ENCODE measurements at places on chromosomes 3 and 15. TPM values are rescaled to one million over a fixed set of nuclear protein-coding genes. Genes with fewer than 3 reads are reported as not detected.
A peak's percentile ranks its signal among the peaks of the same experiment; 100 is the strongest.

- no peak for DNase-seq
Observed at GRCh38 chr3:186989429-186989828, 59.1 kb downstream of the ST6GAL1 start.

- no peak for DNase-seq
Observed at GRCh38 chr15:57541271-57541670, 50.4 kb upstream of the MYZAP start.

DNA sequence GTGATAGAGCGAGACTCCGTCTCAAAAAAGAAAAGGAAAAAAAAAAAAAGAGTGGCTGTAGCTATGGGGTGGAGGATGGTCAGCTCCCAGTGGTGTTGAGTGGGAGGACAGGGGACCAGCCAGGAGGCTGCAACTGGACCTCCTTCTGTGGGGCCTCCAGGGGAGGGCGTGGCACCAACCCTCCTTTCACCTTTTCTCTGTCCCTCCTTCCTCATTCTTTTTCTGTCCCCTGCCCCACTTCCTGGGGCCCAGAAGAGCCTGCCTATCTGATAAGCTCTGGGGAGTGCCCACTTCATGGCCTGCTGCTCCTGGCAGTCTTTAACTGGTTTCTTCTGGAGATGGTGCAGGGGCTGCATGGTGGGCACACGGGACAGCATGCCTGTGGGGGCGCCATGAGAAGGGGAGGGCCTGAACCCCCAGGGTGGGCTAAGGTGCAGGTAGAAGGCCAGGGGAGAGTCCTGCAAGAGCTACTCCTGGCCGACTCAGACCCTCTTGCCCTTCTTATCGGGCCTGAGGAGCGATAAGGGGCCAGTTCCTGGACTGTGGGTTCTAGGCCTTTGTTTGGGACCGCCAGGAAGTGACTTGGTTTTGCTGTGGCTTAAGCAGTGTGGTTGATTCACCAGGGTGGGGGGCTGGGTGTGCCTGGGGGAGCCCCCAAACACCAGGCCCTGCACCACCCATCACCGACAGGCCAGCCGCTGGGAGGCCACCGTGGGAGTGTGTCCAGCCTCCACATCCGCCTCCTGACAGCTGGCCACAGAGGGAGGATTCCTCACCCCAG, 49.4 kb upstream of the FLNB start:
- DNase-seq: no peak

DNA sequence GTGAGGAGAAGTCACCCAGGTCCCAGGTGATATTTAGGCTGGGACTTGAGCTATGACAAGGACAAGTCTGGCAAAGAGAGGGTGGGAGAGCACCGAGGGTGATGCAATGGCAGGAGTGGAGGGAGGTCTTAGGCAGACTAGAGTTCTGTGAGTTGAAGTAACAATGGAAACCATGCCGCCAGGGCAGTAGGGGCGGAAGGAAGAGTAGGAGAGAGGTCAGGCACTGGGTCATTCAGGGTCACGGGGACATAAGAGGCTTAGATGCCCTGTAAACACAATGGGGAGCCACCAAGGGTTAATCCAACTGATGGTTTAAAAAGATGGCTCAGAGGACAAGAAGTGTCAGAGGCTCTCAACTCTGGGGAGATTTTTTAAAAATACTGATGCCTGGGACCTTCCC, 199.7 kb upstream of the LRTM1 start:
- DNase-seq: no peak

DNA sequence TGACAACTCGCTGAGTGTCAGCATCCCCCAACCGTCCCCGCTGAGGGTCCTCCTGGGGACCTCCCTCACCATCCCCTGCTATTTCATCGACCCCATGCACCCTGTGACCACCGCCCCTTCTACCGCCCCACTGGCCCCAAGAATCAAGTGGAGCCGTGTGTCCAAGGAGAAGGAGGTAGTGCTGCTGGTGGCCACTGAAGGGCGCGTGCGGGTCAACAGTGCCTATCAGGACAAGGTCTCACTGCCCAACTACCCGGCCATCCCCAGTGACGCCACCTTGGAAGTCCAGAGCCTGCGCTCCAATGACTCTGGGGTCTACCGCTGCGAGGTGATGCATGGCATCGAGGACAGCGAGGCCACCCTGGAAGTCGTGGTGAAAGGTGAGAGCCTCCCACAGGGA, 35.4 kb downstream of the ACAN start:
- DNase-seq: no peak

DNA sequence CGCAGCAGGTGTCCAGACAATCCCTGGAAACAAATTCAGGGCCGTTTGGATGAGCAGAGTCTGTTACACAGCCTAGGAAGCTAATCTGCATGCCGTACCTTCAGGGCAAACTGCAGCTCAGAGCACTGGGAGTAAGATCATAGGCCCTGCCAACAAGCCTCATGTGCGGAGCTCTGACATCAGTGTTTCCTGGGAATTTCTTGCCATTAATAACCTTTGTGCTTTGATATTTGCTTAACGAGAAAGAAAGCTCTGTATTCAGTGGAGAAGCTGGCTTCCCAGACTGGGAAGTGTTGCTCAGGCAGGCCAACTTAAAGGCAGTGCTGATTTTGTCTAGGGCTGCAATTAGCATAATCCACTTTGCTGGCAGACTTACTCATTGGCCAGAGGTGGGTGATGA, 116.1 kb upstream of the KLHL25 start:
- no peak for DNase-seq

DNA sequence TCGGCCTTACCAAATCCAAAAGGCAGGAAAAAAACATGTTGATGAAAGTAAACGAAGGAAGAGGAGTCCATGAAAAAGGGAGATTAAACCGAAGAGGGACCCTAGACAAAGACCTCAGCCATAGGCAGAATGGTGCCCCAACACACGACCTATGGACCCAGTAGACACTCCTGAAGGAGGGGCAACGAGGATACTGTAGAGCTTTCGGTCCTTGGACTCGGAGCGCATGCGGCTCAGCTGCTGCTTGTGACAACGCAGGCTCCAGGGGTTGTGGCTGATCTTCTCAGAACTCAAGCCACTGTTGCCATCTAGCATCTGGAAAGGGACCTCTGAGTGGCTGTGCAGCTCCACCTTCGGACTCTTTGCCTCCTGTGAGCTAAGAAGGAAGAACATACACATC, 8.8 kb upstream of the GMPPB start:
- no peak for DNase-seq

DNA sequence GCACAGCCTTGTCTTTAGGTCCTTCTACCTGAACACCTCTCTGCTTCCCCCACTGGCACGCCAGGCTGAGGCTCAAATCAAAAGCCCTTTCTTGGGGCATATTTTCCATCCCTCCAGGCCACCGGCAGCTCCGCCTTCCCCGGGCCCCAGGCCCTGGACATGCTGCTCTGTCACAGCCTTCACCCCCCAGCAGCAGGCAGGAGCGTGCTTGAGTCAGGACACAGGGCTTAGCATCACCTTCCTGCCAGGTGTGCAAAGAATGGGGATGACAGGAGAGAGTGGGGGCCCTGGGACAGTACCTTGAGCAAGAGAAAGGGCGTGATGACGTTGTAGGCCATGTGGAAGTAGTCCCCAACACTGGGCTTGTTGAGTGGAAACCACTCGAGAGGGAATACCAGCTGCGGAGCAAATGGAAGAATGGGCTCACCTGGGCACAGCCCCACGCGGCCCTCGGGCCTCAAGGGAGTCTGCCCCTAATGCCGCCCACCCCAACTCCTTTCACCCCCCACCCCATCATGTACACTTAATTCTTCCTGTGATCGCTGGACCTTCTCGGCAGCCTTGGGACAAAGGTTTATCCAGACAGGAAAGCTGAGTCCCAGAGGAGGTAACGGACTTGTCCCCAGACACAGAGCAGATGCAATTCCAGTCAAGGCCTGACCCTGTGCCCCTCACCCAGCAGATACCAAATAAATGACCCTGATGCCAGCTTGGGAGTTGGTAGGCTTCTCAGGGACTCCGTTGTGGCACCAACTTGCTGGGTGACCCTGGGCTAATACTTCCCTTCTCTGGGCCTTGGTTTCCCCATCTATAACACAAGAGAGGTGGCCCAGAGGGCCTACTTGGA, 9.1 kb upstream of the CALML4 start:
- no peak for DNase-seq

- DNase-seq: no peak
Observed at GRCh38 chr3:113831103-113831355, 7.6 kb upstream of the GRAMD1C start.

DNA sequence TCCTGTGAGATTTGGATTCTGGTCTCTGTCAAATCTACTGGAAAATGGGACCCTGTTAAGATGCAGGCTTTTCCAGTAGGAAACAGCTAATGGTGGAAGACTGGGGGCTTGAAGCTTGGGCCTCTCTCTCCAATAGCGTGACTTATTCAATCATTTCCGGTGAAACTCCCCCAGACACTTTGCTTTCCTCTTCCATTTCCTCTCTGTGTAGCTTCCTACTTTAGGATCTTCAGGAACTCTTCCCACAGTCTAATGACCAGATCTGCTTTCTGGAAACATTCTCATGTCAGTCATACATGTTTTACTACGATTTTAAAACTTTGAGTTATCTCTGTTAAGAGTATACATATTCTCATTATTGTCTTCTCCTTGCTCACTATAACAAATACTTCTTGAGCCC, 28.0 kb upstream of the TPRG1 start:
- DNase-seq: no peak

- DNase-seq: no peak
Observed at GRCh38 chr3:122957707-122958689, 69.6 kb downstream of the SEMA5B start.

DNA sequence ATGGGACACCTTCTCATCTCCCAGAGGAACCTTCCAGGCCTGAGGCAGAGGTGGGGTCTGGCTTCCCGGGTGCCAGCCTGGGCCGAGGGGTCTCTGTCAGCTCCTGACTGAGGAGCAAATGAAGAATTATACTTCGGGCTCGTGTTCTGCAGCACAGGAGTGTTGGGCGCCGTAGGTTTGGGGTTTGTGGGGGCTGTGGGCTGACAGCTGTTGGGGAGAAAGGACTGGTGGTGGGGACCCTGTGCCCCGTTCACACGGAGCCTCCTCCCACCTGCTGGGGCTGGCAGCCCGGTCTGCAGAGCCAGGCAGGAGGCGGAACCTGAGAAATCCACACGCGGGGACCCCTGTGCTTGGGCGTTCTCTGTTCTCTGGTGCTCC, 59.7 kb downstream of the ADAMTS7 start:
- DNase-seq: no peak

DNA sequence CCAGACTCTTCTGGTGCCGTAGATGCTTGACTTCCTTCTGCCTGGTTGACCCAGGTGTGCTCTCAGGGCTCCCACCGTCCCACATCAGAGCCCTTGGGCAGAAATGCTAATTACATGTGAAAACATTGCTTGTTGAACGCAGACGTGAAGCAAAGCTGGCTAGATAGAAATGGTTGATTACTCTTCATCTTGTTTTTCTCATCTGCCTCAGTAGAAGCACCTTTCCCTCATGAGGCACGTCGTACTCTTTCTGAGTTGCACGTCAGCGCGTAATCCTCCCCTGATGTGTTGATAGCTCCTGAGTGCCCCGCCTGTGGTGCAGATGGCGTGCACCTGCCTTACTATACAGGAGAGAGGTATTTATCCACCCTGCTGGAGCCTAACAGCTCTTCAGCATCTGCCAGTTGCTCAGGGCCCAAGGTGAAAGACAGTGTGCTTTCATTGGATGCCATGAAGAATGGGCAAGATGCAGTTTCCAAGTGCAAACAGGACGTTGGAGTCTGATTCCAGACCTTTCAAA, 18.1 kb downstream of the MAP6D1 start:
- no peak for DNase-seq

GRCh38 chr3:118447339-118447738, 587.3 kb downstream of the IGSF11 start:
- no peak for DNase-seq

GRCh38 chr3:79175870-79176269, 591.9 kb downstream of the ROBO1 start:
- no peak for DNase-seq

DNA sequence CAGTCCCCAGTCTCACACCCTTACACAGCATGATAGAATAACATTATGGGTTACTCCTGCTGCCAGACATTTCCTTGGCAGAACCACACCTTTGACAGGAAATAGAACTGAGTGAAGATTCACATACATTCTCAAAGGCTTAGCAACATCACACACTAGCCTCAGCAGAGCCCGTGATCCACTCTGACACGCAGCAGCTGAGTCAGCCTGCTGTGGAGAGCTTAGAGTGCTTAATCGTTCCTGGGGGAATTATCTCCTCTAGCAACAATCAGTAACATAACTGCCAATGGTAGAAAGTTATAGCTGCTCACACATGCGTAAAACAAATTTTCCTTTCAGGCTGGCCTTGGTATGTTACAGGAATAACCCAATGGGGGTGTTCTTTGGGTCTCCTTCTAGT, 382.1 kb downstream of the GAP43 start:
- peak; percentile 18 for DNase-seq

GRCh38 chr3:189534531-189534930, 96.7 kb upstream of the TP63 start:
- no peak for DNase-seq

- no peak for DNase-seq
Observed at GRCh38 chr15:46589088-46589487, 954.3 kb downstream of the SQOR start.

- no peak for DNase-seq
Observed at GRCh38 chr15:47997195-47998080, 123.4 kb upstream of the SLC24A5 start.

DNA sequence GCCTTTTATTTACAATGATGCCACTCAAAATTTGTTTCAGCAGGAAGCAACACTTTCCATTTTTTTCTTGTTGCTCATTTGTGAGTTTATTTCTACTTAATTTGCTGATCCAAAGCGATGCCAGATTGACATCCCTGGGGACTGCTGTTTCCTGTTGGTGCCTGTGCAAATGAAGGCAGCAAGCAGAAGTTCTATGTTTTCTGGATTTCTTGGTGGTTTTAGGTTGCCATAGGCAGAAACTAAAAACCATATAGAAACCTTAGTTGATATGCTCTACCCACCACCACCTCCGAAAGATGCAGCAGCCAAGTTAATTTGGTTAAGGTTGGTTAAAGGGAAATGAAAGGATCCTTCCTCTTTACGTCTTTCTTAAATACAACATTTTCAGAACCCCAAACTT, 356.2 kb downstream of the RBMS3 start:
- no peak for DNase-seq

DNA sequence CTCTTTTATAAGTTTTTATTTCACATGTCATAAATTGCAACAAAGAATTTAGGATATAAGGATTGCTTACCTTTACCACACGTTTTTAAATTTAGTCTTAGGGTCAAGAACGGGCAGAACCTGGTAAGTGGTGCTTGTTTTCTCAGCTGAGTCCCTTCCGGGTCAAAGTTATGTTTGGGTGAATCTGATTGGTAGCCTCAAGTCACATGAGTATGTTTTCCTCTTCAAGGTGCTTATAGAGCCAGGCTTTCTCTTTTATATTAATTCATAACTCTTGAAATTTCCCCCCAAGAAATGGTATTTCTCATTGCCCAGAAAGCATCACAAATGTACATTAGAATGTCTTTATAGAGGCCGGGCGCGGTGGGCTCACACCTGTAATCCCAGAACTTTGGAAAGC, 415.7 kb upstream of the ROBO2 start:
- no peak for DNase-seq

CPN2 gene
- polyA plus RNA-seq: 0.49 TPM

SLC22A14 gene
- 0.21 TPM for polyA plus RNA-seq

THPO gene
- 1.8 TPM for polyA plus RNA-seq

KIAA1143 gene
- polyA plus RNA-seq: 59.9 TPM

GABRA5 gene
- polyA plus RNA-seq: 0.27 TPM

ADCY5 gene
- polyA plus RNA-seq: 10.4 TPM

PLCB2 gene
- 7.8 TPM for polyA plus RNA-seq

GREM1 gene
- 0.26 TPM for polyA plus RNA-seq

AHSG gene
- polyA plus RNA-seq: 69.3 TPM

CLDN11 gene
- polyA plus RNA-seq: 332 TPM

CASR gene
- polyA plus RNA-seq: 0.48 TPM

LRRC31 gene
- 0.07 TPM for polyA plus RNA-seq

SACM1L gene
- 65.4 TPM for polyA plus RNA-seq

CHRM5 gene
- 0.09 TPM for polyA plus RNA-seq

REC114 gene
- polyA plus RNA-seq: not detected

GP9 gene
- polyA plus RNA-seq: 0.33 TPM

Measured in left renal pelvis (tissue), 4 donors.